ENCODE measurements at places on chromosomes 2 and 18.

GRCh38 chr2:208033701-208034502 lies 8.6 kb upstream of the PLEKHM3 start:
- DNase-seq, result no peak

DNA sequence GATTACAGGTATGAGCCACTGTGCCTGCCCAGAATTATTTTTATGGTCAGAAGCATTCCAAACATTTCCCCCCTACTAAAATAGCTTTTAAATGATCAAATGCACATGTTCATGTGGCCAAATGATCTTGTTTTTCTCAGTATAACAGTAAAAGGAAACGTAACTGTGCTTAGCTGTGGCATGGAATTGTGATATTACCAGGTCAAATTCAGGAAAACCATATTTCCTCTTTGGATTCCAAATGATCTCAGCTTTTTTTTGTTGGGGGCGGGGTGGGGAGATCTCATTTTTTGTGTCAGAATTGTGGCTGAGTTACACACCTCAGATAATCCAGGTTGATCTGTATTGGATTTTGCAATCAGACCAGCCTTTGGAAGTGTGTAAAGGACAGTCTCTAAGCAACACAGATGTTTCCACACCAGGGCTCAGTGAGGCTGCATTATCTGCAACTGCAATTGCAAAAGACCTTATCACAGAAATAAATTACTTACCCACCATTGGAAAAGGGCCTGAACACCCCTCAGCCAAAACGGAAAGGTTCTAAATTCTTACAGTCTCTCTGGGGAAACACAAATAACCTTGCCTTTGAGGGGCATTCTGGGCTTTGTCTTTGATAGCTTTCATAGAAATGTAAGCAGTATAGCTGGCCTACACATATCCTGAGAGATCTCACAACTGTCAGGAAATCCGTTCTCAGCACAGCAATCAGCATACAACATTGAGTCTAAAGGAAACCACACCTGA lies 8.4 kb downstream of the CASP10 start:
- no peak for DNase-seq

DNA sequence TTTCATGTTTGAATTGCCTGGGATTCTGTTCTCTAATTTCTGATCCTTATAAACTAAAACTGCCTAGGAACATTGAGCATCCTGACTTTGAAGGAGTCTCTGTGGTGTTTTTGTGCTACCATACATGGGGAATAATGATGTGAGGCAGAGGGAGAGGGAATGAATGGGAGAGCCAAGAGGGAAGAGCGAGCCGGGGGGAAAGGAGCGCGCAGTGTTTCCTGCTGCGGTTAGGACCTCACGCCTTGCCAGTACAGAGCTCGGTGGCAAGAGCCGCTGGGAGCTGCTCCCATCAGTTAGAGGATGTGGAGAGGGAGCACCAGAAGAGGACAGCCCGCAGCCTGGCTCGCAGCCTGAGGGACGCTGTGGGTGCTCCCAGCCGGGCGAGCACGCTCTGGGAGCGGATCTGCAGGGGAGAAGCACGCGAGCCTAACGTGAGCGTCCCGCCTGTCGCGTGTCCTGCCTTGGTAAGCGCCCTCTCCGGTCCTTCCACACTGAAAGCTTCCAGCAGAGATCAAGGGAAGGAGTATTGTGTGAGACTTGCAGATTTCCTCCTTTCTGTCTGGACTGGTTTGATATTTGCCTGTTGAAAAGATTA lies 114.7 kb downstream of the FAM210A start:
- DNase-seq, result peak; percentile 54

DNA sequence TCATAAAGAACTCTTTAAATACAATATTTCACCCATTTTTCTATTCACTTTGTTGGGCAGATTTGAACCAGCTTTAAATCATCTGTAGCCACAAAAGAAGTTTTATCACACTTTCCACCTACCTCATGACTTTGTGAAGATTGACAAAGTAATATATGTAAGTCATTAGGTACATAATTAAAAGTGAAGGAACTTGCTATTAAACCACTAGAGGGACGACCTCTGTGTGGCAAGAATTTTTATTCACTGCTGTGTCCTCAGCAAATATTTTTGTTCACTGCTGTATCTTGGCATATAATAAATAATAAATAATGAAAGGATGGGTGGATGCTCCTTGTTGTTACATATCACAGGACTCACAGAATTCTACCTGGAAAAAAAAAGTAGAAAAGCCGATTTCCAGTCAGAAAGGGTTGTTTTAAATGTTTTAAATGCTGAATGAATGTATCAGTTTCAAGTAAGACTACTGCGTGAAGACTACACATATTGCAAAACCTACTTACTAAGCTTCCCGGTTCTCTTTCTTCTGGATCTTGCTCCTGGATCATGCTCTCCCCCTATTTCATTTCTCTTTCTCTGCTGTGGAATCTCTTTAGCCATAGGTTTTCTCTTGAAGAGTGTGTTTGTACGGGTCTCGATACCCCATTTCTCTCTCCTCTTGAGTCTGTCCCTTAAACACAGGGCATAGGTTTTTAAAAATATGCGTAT lies 44.8 kb downstream of the KCMF1 start:
- no peak for DNase-seq

DNA sequence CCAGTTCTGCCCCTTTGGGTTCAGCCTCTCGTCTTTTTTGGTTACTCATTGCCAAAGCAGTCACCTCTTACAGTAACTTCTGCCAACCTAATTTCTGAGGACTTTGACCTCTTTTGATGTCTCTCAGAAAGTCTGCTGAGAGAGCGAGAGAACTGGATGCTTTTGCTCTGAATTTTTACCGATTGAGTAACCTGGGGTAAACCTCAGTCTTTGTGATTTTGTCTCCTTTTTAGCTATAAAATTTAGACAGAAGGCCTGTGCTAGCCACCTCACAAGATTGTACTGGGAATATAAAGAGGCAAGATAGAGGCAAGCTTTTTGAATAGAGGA lies 34.8 kb upstream of the IL1R1 start:
- no peak for DNase-seq

DNA sequence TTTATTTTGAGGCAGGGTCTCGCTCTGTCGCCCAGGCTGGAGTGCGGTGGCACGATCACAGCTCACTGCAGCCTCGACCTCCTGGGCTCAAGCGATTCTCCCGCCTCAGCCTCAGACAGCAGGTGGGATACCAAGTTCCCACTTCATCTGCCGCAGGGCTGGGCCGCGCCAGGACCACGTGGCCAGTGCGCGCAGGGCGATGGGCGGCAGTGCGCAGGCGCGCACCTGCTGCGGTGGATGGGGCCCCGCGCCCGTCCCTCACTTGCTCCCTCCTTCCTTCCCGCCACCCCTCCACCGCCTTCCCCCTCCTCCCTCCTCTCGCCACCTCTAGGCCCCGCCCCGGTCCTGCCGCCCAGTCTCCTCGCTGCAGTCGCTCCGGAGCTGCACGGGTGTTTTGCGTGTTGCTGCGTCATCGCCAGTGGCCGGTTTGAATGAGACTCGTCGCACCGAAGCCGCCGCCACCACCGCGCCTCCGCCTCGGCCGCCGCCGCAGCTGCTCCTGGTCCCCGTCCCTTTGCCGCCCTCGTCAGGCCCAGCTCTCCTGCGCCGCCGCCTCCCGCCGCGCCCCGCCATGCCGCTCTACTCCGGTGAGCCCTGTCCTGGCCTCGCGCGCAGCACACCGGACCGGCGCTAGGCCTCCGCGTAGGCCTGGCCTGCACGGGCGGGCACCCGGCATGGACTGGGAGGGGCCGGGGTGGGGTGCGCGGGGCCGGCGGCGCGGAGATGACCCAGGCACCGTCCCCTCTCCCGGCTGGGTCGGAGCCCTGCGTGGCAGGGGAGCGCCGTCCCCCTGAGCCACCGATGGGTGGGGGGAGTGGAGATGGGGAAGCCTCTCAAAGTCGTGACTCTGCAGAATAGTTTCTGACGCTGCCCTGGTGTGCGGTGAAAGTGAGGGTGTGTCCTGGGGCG lies at the start of gene USP14:
USP14 (plus strand) TSS at position 430 of the 909 bp plus-strand sequence; CDS start at position 572, 142 bp downstream.
- DNase-seq, result peak; percentile 97

DNA sequence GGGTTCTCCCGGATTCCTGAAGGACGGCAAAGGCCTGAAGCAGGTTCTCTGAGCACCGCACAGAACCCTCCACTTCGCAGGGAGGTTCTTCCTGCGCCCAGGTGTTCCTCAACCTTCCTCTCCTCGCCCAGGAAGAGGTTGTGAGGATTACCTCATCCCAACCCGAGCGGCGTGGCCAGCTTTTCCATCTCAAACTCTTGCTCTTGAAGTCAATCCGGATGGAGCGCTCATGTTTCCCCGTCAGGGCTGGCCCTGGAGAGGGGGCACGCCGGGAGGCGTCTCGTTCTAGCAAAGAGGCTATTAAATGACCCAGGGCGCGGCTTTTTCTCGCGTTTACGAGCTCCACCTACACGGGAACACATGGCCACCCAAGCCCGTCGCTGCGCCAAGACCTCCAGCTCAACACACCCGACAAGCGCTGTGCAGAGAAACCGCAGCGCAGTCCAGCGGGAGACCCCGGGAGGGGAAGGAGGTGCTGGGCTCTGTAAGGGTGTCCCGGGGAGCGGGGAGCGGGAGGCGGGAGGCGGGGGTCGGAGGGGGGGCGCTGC lies 540 bp upstream of the RAB10 start:
- DNase-seq, result no peak

GRCh38 chr2:168136392-168136977 lies 110.9 kb downstream of the STK39 start:
- no peak for DNase-seq

- DNase-seq, result no peak
These were observed 146.1 kb upstream of the NOL4 start for GRCh38 chr18:34370704-34371395.

- no peak for DNase-seq
These were observed 550.6 kb upstream of the ACVR2A start for GRCh38 chr2:147293991-147294824.

- DNase-seq, result no peak
These were observed 89.9 kb upstream of the CDCA7 start for GRCh38 chr2:173264603-173265366.

DNA sequence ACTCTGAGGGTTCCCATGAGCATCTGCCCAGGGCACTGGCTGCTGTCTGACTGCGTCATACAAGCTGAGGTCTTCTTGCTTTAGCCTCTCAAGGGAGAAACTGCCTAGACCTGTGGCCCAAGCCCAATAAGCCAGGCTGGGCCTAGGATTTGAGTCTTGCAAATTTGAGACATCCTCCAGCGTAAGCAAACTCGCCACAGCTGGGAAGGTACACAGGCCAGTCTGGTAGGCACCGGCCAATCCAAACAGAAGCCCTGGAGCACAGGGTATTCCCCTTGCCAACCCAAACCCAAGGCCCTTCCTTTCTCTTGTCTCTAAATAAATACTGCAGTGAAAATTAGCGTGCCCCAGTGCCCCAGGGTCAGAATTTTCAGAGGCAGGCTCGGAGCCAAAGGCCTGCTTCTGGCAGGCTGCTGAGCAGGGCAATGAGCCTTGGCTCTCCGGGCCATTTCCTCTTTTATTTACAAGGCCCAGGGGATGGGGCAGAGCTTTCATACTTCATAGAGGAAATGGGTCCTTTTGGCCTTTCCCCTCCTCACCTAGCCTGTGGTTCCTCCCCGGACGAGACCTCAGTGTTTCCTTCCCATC lies 33.3 kb downstream of the POLR1A start:
- DNase-seq, result peak; percentile 79

DNA sequence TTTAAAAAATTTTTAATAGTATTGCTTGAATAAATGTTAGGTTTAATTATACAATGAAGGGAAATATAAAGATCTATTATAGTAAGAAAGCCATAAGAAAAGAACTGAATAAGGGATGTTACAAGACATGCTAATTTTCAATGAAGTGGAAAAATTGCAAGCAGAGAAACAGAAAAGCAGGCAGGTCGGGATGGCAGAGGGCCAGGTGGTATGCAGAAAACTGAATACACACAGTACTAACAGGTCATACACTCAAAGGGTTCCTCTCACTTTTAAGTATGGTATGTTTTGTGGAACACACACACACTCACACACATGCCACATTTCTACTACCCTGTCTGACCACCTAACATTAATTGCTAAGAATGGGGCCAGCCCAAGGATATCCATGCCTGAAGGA lies 76.7 kb upstream of the DTNA start:
- no peak for DNase-seq

GRCh38 chr2:138234265-138234664 lies 267.3 kb upstream of the SPOPL start:
- DNase-seq, result no peak

GRCh38 chr2:47595115-47595514 lies 187.8 kb upstream of the MSH6 start:
- no peak for DNase-seq

DNA sequence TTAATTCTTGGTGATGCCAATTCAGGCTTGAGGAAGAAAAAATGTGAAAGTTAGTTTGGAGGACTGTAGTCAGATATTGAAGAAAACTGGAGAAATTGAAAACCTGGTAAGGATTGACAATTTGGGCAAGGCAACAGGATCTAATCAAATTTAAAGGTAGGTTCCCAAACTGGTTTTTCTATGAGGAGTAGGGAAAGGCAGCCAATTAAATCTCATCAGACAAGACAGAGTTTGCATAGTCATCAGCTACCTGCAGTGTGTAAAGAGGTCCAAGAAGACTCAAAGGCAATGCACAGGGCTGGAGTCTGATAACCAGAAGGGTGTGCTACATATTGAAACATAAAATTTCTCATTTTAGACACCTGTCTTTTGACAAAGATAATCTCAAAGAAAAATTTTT lies 16.0 kb upstream of the CAB39 start:
- DNase-seq, result no peak

DNA sequence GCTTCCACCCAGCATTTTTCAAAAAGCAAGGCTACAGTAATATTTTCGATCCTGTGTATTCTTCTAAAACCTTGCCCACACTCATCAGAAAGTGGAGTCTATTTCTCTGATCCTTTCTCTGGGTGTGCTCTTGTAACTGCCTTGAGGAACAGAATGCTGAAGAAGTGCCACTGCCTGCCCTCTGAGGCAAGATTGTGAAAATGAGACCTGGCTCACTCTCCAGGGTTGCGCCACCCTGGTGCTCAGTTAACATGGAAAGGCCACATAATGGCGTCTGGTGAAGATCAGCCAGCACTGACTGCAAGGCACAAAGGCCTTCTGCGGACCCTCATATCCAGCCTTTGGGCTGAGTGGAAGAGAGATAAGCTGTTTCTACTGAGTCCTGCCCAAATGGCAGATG lies 11.2 kb upstream of the SH3RF3 start:
- no peak for DNase-seq

Data from ureter (tissue), 1 donor.